ENCODE measurements at places on chromosomes 7 and 10.
A peak's percentile ranks its signal among the peaks of the same experiment; 100 is the strongest.

- no peak for DNase-seq
These were observed 305.5 kb downstream of the DNAJB9 start for GRCh38 chr7:108875139-108875538.

GRCh38 chr10:21036757-21037156 lies 139.6 kb upstream of the NEBL start:
- no peak for DNase-seq

GRCh38 chr7:108311446-108312168 lies 144.6 kb downstream of the NRCAM start:
- no peak for DNase-seq

DNA sequence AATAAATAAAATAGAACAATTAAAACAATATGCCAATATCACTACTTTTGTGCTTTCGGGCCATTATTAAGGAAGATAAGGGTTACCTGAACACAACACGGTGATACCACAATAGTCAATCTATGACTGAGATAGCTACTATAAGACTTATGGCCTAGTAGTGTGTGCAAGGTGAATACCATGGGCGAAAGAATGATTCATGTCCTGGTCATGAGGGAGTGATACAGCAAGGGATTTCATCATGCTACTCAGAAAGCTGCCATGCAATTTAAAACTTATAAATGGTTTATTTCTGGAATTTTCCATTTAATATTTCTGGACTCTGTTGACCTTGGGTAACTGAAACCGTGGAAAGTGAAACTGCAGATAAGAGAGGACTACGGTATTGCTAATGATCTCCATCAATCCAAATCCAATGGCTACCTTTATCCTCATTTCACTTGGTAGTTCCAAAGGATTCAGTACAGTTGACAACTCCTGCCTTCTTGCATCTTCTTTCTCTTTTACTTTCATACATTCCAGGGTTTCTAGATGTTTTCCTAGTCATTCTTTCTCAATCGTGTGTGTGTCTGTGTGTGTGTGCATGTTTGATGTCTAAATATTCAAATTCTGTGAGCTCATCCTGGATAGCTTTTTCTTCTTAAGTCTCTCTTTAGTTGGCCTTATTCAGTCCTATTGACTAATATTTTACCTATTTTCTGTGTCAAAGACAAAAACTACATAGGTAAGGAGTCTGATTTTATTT lies 100.5 kb upstream of the MAGI2 start:
- DNase-seq: peak; percentile 47

DNA sequence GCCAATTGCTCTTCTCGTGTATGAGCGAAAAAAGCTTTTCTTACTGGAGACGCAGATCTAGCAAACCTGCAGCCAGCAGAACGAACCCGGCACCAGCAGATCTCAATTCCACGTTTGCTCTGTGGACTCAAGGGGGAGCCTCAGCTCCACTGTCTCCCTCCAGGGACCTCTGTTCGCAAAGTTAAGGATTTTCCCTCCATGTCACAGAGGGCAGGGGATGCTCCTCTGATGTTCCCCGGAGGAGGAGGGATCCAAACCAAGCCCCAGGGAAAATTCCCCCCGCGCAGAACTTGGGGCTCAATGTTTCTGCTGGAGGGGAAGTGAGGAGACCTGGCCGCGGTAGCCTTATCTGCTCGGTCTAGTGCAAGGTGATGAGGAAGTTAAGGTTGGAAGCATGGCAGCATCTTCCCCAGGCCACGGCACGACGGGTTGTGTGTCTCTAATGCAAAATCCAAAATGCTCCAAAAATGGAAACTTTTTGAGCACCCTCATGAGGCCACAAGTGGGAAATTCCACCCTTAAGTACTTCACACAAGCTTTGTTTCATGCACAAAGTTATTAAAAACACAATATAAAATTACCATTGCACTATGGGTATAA lies 9.0 kb downstream of the IQCE start:
- peak; percentile 35 for DNase-seq

- peak; percentile 78 for DNase-seq
These were observed 11.6 kb upstream of the FFAR4 start for GRCh38 chr10:93554760-93555432.

DNA sequence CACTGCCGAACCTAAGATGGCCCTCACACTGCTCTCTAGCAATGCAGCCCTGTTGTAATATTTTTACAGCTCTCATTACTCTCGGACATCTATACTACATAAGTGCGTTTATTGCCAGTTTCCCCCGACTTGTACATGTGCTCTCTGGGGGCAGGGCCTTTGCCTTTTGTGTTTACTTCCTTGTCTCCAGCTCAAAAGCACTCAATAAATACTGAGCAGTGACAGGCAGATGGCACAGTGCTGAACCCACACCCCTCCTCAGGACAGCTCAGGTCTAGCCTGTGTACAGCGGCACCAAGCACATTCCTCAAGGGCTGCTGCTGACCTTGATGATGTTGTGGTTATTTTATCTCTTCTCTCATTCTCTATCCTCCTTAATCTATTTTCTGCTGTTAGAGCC lies 68.0 kb upstream of the ELMO1 start:
- DNase-seq: no peak

DNA sequence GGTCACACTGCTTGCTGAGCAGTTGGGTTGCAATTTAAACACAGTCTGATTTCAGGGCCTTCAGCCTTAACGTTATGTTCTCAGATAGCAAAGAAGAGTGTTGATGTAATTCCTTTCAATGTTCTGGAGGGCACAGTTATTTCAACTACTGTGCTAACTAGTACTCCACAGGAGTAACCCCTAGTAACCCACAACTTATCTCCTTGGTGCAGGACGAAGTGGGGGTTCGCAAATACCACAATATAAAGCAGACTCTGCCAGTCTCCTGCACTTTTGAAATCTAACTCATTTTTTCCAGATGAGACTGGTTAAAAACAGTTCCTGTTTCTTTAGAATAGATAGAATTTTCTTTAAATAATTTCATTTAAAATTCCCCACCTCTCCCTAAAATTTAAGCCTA lies 47.1 kb upstream of the NCAPG2 start:
- DNase-seq: no peak

- DNase-seq: no peak
These were observed 36.9 kb downstream of the WASL start for GRCh38 chr7:123711832-123712293.

DNA sequence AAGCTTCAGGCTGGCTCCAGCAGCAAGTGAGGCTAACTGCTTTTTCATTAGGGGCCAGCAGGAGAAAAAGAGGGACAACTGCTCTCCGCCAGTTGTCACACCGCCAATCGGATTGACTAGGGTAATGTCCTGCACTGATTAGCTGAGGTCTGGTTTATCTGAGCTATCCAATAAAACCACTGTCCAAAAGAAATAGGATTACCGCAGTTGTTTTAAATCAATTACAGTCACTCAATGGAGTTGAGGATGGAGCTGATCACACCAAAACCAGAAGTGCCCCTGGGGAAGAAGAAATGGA lies 351.4 kb upstream of the NPVF start:
- DNase-seq: no peak

DNA sequence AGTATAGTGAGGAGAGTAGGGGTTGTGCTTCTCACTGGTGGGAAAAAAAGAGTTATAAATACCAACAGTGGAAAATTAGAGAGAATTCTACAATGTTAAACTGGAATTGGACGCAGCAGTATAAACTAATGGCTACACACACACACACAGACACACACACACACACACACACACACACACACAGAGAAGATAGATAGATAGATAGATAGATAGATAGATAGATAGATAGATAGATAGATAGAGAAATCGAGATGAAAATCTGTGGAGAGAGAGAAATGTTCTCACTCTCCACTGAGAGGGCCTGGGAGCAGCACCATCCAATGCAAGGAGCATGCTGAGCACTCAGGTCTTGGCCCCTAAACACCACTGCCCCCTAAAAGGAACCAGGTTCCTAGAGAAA lies 99.9 kb upstream of the LRRC4 start:
- DNase-seq: no peak

All from trophoblast cell (in vitro differentiated cells and primary cell).